ENCODE measurements at places on chromosomes 1 and 21.

- no peaks in the 10 kb centered on the region for H3K36me3 ChIP-seq
- H3K27ac ChIP-seq: no peak overlapping the region
- H3K4me1 ChIP-seq: no peaks in the 10 kb centered on the region
- no peaks in the 10 kb centered on the region for H3K27me3 ChIP-seq
- H3K4me3 ChIP-seq: no peak overlapping the region
- no peak for DNase-seq
Measured at GRCh38 chr1:18794051-18794450, 65.4 kb downstream of the TAS1R2 start.

DNA sequence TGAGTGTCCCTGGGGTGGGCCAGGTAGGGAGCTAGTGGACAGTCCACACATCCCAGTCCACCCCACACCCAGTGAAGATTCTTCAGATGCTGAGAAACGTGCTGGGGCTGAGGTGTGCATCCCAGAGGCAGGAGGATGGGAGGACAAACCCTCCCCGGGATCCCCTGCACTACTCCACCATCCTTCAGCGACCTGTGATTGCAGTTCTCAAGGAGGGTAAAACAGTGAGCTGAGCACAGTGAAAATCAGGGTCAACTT, 51.0 kb downstream of the ELK4 start:
- no peaks in the 10 kb centered on the region for H3K27me3 ChIP-seq
- no peaks in the 10 kb centered on the region for H3K36me3 ChIP-seq
- H3K4me1 ChIP-seq: no peaks in the 10 kb centered on the region
- DNase-seq: no peak

- peaks cover 17% of the 10 kb centered on the region for H3K4me1 ChIP-seq
- no peak for DNase-seq
- H3K4me3 ChIP-seq: peak overlapping the region; percentile 19
- H3K27ac ChIP-seq: peak overlapping the region; percentile 59
- no peaks in the 10 kb centered on the region for H3K36me3 ChIP-seq
- H3K27me3 ChIP-seq: no peaks in the 10 kb centered on the region
Measured at GRCh38 chr1:172343240-172344160, 77.0 kb upstream of the C1orf105 start.

DNA sequence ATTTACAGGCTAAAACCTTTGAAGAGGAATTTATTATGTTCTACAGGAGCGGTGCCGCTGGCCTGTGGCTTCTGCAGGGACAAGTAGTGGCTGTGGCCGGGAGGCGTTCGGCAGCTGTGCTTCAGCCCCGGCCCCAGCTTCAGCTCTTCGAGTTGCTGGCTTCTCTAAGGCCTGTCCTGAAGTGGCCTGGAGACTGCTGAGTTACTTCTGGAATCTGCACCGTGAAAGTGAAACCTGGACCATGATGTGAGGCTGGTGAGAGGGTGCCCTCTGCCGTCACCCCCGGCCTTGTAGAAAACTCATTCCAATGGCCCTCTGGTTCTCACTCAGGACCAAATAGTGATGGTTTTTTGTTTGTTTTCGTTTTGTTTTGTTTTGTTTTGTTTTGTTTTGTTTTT, 48.1 kb downstream of the PRKCZ start:
- H3K4me3 ChIP-seq: no peak overlapping the region
- H3K27ac ChIP-seq: no peak overlapping the region
- H3K4me1 ChIP-seq: no peaks in the 10 kb centered on the region
- DNase-seq: no peak
- H3K27me3 ChIP-seq: no peaks in the 10 kb centered on the region
- no peaks in the 10 kb centered on the region for H3K36me3 ChIP-seq

DNA sequence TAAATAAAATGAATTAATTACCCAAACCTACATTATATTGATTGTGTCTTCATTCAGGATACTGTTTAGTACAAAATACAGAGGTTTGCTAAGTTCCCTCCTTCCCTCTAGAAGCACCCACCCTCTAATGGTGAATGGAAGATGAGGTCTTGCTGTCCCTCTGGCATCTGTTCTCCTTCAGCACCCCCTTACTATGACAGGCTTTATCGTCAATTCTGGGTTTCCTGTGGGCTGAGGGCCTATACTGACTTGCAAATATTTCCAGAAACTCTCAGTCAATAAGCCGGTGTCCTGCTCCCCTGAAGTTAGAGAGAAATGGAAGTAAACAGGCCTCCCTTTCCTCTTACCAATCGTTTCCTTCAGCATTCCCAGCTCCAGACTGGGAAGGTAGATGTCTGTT, 13.2 kb downstream of the LAX1 start:
- H3K36me3 ChIP-seq: no peaks in the 10 kb centered on the region
- H3K27me3 ChIP-seq: no peaks in the 10 kb centered on the region
- no peak overlapping the region for H3K27ac ChIP-seq
- H3K4me3 ChIP-seq: no peak overlapping the region
- DNase-seq: peak; percentile 2

DNA sequence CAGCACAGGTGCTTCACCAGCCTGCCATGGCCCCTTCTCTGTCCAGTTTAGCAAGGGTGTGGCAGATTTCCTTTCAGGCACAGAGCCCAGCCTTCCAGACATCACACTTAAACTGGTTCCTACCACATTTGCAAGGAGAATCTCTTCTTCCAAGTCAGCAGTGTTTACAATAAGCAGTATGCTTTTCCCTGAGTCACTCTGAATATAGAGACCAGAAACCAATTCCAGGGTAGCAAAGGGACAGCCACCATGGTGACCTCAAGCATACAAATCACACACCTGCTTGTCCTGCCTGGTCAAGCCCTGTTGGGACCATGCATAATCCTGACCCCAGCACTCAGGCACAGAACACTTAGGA, 8.7 kb upstream of the CBR3 start:
- H3K36me3 ChIP-seq: no peaks in the 10 kb centered on the region
- H3K27ac ChIP-seq: no peak overlapping the region
- no peaks in the 10 kb centered on the region for H3K27me3 ChIP-seq
- no peaks in the 10 kb centered on the region for H3K4me1 ChIP-seq

DNA sequence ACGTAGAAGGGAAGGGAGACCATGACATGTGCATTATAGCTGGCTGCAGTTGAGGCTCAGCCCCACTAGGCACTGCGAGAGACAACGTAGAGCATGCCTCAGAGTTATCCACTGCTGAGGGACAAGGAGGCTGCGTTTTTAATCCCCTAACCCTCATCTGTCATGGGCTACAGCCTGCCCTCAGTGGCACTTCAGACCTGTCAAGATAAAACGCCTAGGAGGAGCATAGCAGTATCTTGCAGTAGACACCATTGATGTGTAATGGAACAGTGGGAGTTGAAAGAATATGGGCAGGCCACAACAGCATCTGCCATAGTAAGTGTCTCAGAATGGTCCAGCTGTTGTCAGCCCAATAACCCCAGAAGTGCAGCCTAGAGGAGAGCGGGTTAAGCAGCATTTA, 307.0 kb upstream of the PTBP2 start:
- H3K36me3 ChIP-seq: no peaks in the 10 kb centered on the region
- no peak overlapping the region for H3K4me3 ChIP-seq
- H3K27ac ChIP-seq: no peak overlapping the region
- H3K27me3 ChIP-seq: no peaks in the 10 kb centered on the region
- DNase-seq: no peak

GRCh38 chr1:116426401-116426800, 53.4 kb downstream of the ATP1A1 start:
- no peaks in the 10 kb centered on the region for H3K27me3 ChIP-seq
- DNase-seq: no peak
- H3K4me3 ChIP-seq: no peak overlapping the region
- H3K36me3 ChIP-seq: no peaks in the 10 kb centered on the region

- H3K27me3 ChIP-seq: no peaks in the 10 kb centered on the region
- no peak for DNase-seq
- H3K4me1 ChIP-seq: no peaks in the 10 kb centered on the region
- no peak overlapping the region for H3K27ac ChIP-seq
- no peak overlapping the region for H3K4me3 ChIP-seq
- no peaks in the 10 kb centered on the region for H3K36me3 ChIP-seq
Measured at GRCh38 chr21:39776589-39776988, 31.6 kb downstream of the IGSF5 start.

GRCh38 chr1:92924501-92924900, 36.8 kb downstream of the DIPK1A start:
- DNase-seq: no peak
- no peak overlapping the region for H3K4me3 ChIP-seq
- H3K27ac ChIP-seq: no peak overlapping the region
- H3K4me1 ChIP-seq: no peaks in the 10 kb centered on the region
- no peaks in the 10 kb centered on the region for H3K27me3 ChIP-seq

GRCh38 chr1:76287917-76288316, 213.4 kb downstream of the ST6GALNAC3 start:
- no peaks in the 10 kb centered on the region for H3K4me1 ChIP-seq
- no peak overlapping the region for H3K27ac ChIP-seq
- H3K27me3 ChIP-seq: no peaks in the 10 kb centered on the region

DNA sequence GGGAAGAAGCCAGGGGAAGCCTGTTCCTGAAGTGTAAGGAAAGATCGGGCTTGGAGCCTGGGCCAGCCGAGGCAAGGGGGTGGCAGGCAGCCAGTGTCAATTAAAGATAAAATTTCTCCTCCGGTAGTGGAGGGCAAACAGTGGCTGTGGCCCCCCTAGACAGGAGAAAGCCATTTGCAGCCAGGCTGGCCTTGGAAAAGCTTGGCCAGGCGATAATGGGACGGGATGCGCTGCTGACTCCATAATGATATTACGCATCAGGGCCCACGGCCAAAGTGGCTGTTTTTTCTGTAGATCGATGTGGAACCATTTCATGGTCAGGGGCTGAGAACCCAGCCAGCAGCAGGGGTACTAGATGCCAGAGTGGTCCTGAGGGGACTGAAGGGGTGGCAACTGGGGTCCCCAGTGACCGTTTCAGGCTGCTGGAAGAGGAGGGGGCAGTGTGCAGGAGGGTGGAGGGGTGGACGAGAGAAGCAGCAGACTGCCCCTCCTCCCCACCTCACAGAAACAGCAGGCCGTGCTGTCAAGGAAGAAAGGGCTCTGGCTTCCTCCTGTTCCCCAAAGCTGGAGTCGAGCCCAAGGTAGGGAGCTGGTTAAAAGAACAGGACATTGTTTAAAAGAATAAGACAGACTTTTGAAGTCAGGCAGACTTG, 25.2 kb downstream of the KCNC4 start:
- no peaks in the 10 kb centered on the region for H3K27me3 ChIP-seq
- DNase-seq: no peak
- peaks cover 12% of the 10 kb centered on the region for H3K36me3 ChIP-seq
- H3K4me1 ChIP-seq: no peaks in the 10 kb centered on the region

GRCh38 chr1:44014365-44015104, 16.7 kb downstream of the SLC6A9 start:
- H3K4me3 ChIP-seq: no peak overlapping the region
- H3K4me1 ChIP-seq: peaks cover 37% of the 10 kb centered on the region
- no peaks in the 10 kb centered on the region for H3K27me3 ChIP-seq
- H3K27ac ChIP-seq: peak overlapping the region; percentile 57
- no peak for DNase-seq

GRCh38 chr21:23021481-23021880, 2023.3 kb downstream of the NCAM2 start:
- no peaks in the 10 kb centered on the region for H3K36me3 ChIP-seq
- no peaks in the 10 kb centered on the region for H3K27me3 ChIP-seq
- no peaks in the 10 kb centered on the region for H3K4me1 ChIP-seq

DNA sequence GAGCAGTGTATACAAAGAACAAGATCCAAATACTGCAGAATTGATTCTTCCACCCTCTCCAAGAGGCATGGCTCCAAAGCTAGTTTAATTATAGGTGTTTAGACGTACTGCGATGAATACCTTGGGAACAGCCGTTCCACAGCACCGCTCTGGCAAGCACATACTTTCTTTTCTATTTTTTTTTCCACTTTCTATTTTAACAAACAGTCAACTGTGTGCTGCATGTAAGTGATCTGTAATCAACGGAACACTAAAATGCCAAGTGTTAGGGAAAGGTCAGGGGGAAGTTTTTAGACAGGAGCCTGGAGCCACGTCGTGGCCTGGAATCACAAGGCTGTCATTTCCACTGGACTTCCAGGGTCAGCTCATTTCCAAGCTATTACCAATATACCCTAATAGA, 486.4 kb upstream of the DAB1 start:
- H3K36me3 ChIP-seq: no peaks in the 10 kb centered on the region
- no peak for DNase-seq
- H3K27me3 ChIP-seq: no peaks in the 10 kb centered on the region

GRCh38 chr1:180636138-180636537, 4.3 kb downstream of the XPR1 start:
- no peak overlapping the region for H3K4me3 ChIP-seq
- no peaks in the 10 kb centered on the region for H3K36me3 ChIP-seq
- H3K27me3 ChIP-seq: no peaks in the 10 kb centered on the region
- H3K4me1 ChIP-seq: no peaks in the 10 kb centered on the region

- H3K36me3 ChIP-seq: no peaks in the 10 kb centered on the region
- H3K4me1 ChIP-seq: no peaks in the 10 kb centered on the region
- H3K27ac ChIP-seq: no peak overlapping the region
Measured at GRCh38 chr1:56188221-56188620, 391.1 kb downstream of the PLPP3 start.

- H3K36me3 ChIP-seq: no peaks in the 10 kb centered on the region
- peaks cover 10% of the 10 kb centered on the region for H3K4me1 ChIP-seq
- no peak overlapping the region for H3K4me3 ChIP-seq
- H3K27me3 ChIP-seq: no peaks in the 10 kb centered on the region
- no peak for DNase-seq
Measured at GRCh38 chr1:154730259-154730658, 122.3 kb upstream of the ADAR start.

DNA sequence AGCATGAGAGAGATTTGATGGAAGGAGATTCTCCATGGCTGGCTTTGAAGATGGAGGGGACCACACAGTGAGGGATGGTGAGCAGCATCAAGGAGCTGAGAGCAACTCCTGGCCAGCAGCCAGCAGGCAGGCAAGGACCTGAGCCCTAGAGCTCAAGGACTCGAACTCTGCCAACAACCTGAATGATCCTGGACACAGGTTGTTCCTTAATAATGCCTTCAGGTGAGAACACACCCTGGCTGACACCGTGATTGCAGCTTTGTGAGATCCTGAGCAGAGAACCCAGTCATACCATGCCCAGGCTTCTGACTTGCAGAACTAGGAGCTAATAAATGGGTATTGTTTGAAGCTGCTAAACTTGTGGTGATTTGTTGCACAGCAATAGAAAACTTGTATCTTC, 183.1 kb downstream of the LMX1A start:
- no peak overlapping the region for H3K27ac ChIP-seq
- no peaks in the 10 kb centered on the region for H3K36me3 ChIP-seq
- no peak overlapping the region for H3K4me3 ChIP-seq
- DNase-seq: no peak
- no peaks in the 10 kb centered on the region for H3K27me3 ChIP-seq

DNA sequence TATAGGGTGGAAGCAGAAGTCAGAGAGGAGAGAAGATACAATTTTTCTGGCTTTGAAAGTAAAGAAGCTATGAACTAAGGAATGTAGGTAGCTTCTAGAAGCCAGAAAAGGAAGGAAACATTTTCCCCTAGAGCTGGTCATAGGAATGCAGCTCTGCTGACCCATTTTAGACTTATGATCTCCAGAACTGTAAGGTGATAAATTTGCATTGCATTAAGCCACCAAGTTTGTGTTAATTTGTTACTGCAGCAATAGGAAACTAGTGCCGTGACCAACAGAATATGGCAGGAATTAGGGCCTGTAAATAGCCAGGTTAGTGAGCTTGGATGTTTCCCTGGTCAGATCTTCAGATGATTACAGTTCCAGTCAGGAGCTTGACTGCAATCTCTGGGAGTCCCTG, 244.3 kb upstream of the C1orf105 start:
- H3K4me1 ChIP-seq: peaks cover 6% of the 10 kb centered on the region
- no peak overlapping the region for H3K27ac ChIP-seq
- H3K36me3 ChIP-seq: no peaks in the 10 kb centered on the region
- H3K27me3 ChIP-seq: no peaks in the 10 kb centered on the region
- DNase-seq: no peak

- peak overlapping the region; percentile 41 for H3K4me3 ChIP-seq
- no peaks in the 10 kb centered on the region for H3K36me3 ChIP-seq
- no peak for DNase-seq
- H3K27ac ChIP-seq: no peak overlapping the region
- no peaks in the 10 kb centered on the region for H3K27me3 ChIP-seq
- peaks cover 2% of the 10 kb centered on the region for H3K4me1 ChIP-seq
Measured at GRCh38 chr1:170284951-170285350, 139.2 kb downstream of the NTMT2 start.

Measured in ascending aorta (tissue), 2 donors.